ENCODE measurements at places on chromosomes 1 and 21.

GRCh38 chr1:188463919-188464318 is 1635.2 kb downstream of the PLA2G4A start:
- no peak for DNase-seq

- DNase-seq: no peak
Observed at GRCh38 chr1:110135246-110135645, 15.0 kb upstream of the SLC6A17 start.

DNA sequence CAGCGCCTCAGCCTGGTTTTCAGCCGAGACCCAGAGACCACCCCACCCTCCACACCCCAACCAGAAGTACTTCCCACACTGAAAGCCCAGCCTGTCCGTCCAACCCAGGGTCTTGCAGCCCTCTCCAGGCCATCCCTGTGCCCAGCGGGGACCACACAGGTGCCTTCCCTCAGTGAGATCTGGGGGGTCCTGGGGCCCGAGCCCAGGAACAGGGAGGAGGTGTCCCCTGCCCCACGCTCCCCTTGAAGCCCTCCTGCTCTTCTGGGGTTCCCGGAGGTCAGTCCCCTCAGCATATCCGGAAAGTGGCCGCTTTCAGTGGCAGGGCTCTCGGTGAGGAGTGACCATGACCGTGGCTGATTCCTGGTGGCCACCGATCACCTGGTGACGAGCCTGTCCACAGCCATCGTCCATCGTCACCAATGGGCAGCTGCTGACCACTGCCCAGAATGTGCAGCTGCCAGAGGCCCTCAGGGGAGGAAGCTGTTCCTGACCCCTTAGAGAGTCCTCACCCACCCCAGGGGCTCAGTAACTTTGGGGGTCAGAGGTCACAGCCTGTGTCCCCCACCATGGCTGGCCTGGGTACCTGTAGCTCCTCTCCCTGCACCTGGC is 3.4 kb downstream of the TMEM240 start:
- no peak for DNase-seq

- no peak for DNase-seq
Observed at GRCh38 chr21:41443562-41443961, 17.5 kb downstream of the MX1 start.

GRCh38 chr1:91633438-91633837 is 132.8 kb downstream of the CDC7 start:
- DNase-seq: no peak

DNA sequence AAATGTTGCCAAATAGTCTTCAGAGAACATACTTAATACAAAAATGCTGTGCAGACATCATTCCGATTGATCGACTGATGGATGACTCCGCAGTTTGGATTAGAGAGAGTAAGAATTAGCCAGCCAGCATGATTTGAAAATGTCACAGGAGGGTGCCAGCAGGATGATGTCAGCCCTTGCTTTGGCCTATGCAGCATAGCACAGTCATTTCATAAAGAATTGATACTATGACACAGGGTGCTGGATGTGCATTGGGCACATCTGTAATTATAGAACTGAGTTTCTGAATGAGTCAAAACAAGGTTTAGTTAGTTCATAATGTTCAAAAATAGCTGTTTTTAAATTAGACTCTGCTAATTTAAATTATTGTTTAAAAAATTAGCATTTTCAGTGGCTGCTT is 21.6 kb upstream of the TRAF5 start:
- DNase-seq: no peak

GRCh38 chr1:13443335-13443979 is 33.2 kb downstream of the PRAMEF20 start:
- no peak for DNase-seq

GRCh38 chr1:151838222-151839081 is 1.2 kb downstream of the C2CD4D start:
- peak; percentile 31 for DNase-seq

- no peak for DNase-seq
Observed at GRCh38 chr1:185559151-185559550, 175.0 kb upstream of the HMCN1 start.

Data from ELF-1 (cell line).